ENCODE measurements at places on chromosomes 3 and 15.

DNA sequence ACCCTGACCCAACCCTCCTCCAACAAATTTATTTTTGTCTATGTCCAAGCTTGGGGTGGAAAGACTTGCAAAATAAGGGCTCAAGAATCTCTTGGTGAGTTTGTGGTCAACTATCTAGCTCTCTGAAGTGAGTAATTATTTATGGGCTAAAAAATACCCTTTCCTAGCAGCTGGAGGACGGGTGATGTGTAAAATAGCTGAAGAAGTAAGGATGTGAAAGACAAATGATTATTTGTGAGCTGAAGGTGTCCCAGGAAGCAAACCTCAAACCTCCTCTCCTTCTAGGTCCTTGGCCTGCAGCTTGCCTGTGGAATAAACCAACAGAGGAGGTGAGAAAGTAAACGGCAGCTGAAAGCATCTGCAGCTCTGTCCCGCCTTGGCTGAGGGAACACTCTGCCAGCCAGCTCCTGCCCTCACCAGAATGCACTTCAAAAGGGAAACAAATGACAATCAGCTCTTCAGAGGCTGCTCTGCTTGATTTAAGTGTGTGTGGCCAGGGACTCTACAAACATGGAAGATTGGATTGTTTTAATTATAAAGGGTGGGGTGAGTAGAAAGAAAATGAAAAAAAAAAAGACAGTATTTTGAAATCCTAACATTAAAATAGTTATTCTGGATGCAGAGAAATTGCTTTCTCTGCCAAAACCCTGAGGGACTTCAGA lies 60.3 kb downstream of the TM4SF4 start:
- DNase-seq = no peak

DNA sequence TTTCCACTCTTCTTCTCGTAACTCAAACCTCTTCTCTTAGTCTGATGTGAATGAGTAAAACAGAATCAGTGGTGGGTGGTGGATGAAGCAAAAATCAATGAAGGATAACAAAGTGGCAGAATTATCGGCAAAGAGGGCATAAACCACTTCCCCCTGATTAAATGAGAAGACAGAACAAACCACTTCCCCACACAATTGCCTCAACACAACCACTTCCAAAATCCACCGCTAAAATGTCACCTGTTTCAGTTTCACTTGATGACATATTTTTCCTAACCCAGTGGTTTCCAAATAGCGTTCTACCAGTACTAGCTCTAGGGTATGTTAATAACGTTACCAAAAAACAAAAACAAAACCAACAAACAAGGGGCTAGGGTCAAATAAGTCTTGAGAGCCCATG lies 478.7 kb upstream of the WNT5A start:
- no peak for DNase-seq

DNA sequence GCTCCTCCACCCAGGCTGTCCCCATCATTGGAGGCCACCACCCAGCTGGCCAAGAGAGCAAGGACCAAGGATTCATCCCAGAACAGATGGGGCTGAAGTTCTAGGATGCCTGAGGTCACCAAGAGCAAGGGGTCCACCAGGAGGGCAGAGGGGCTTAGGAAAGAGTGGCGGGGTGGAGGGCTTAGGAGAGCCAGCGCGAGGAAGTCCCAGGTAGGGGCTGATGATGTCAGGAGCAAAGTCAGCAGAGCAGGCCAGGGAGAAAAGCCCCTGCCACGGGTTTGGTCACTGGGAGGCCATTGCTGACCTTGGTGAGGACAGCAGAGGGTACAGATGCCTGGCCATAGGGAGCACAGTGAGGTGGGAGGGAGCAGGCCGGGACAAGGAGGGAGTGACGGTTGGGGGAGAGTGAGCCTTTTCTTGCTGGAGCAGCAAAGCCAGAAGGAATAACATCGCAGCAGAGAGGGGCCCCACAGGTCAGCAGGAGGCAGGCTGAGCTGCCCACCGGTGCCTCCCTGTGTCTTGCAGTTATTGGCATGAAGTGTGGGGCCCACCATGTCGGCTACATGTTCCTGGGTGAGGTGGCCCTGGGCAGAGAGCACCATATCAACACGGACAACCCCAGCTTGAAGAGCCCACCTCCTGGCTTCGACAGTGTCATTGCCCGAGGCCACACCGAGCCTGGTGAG lies 5.2 kb downstream of the PARP3 start:
- DNase-seq = no peak

DNA sequence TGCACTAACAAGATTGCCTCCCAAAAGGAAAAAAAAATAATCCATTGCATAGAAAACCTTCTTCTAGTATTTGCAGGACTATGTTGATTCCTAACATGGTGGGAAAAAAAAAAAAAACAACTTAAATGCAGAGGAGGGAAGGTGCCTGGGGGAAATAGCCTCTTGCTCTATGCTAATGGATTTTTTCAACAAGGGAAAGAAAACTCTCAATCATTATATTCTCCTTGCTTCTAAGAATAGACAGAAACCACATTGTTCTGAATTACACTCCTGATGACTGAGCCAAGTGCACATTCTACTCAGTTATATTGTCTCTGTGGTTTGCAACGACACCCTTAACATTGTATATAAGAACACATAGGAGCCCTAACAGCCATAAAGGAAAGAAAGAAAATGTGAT lies 760.2 kb downstream of the NAALADL2 start:
- no peak for DNase-seq

GRCh38 chr3:161745741-161746140 lies 249.1 kb downstream of the OTOL1 start:
- DNase-seq = no peak

- DNase-seq = no peak
These were observed 22.0 kb downstream of the PRR23E start for GRCh38 chr3:127214975-127215374.

- no peak for DNase-seq
These were observed 7.6 kb downstream of the CORO2B start for GRCh38 chr15:68586274-68586961.

DNA sequence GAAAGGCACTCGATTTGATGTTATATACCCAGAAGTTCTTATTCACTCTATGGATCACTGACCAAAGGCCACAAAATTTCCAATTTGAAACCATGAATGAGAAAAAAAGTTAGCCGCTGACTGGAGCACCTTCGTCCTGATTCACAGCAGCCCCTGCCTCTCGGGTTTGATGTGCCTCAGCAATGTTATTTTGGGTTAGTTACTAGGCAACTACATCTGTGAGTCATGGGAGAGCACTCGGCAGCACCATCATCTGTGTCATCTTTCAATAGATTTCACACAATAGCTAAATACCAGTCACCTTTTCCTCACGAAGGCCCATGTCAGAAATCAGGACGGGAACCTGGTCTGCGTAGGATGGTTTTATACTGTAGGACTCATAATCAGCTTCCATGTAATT lies 269.2 kb downstream of the ZBBX start:
- DNase-seq = no peak

DNA sequence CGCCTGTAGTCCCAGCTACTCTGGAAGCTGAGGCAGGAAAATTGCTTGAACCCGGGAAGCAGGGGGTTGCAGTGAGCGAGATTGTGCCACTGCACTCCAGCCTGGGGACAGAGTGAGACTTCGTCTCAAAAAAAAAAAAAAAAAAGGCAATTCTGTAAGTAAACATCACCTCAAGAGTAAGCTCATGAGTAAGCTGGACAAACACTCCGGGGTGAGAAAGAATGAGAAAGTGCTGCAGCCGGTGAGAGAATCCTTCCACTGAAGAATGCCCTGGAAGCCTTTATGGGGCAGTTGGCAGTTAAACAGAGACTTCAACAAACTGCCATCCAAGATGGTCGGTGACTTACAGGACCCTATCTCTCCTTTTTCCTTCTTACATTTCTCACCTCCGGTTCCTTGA lies 47.5 kb downstream of the FEZF2 start:
- DNase-seq = no peak

GRCh38 chr15:91408476-91409076 lies 308.5 kb downstream of the SV2B start:
- DNase-seq = no peak

GRCh38 chr15:28084547-28084946 lies 14.6 kb downstream of the OCA2 start:
- DNase-seq = no peak

GRCh38 chr3:42663581-42664437 lies 10.3 kb downstream of the ZBTB47 start:
- DNase-seq = peak; percentile 18

- peak; percentile 12 for DNase-seq
These were observed 535 bp downstream of the MCTP2 start for GRCh38 chr15:94231723-94232468.

DNA sequence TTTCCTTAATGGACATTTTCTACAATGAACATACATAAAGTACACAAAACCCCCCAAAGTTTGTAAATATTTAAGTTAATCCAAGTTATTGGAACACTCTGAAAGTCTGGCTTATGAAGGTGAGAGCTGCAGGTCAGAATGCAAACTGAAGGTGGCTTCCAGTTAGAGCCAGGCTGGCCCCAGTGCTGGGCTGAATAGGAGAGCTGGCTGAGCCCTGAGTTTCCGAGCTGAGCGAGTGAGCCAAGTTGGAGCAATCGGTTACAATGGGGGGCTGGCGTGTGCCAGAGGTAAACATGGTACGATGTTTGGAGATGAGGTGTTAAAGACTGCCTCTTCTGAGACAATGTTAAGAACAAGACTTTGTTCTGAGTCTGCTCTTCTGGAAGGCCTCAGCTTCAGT lies 230.8 kb upstream of the MCTP2 start:
- no peak for DNase-seq

DNA sequence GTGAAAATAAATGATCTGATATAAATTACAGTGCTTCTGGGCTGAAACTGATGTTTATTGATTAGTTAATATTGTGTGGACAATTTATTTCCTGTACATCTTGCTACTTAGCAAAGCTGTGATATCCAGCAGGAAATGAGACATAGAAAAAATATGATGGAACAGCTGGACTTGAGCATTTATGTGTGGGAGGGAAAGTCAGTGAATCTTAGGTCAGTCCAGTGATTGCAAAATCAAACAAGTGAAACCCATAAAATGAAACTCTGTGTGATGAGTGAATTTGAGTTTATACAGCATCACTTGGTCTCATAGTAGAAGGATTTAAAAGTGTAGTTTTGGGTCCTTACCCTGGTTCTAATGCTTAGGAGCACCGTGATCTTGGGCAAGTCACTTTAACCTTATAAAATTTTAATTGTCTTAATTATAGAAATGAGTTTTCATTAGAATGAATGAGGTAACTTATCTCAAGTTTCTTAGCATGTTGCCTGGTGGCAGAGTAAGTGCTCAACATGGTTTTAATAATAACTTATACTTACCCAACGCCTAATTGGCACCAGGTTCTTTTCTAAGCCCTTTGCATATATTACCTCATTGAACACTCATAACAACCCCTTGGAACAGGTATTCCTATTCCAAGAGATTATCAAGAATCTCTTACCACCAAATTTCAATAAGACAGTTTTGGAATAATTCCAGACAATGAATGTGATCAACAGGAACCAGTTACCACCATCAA lies 194.6 kb downstream of the ADAMTSL3 start:
- no peak for DNase-seq

GRCh38 chr3:94323596-94323995 lies 260.7 kb downstream of the NSUN3 start:
- no peak for DNase-seq

- DNase-seq = peak; percentile 85
These were observed at the start of gene ZNF106 for GRCh38 chr15:42490671-42491538. TSS of gene ZNF106 (minus strand) at chr15:42491141. CDS start at chr15:42472289, 18,852 bp downstream.

DNA sequence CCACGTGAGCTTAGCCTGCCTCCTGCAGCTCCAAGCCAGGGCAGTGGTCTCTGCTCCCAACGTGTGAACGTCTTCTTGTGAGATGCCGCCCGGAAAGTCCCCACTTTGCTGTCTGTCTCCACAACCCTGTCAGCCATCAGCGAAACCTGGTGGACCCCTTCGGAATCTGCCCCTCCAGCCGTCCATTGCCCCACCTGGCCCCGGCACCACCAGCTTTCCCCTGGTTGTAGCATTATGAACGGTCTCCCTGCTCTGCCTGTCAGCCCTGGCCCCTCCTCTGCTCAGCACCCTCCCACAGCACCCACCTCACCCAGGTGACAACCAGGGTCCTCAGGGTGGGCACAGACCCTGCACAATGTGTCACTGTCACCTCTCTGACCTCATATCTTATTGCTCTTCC lies 71.1 kb downstream of the HMCES start:
- no peak for DNase-seq

- DNase-seq = no peak
These were observed 69.6 kb downstream of the EFCAB12 start for GRCh38 chr3:129358772-129359371.

Data from memory B cell (primary cell).